Endothelial cell (in vitro differentiated cells): ENCODE measurements at places on chromosomes 7 and 10. TPM values are rescaled to one million over a fixed set of nuclear protein-coding genes. Genes with fewer than 3 reads are reported as not detected.
A peak's percentile ranks its signal among the peaks of the same experiment; 100 is the strongest.

The ZEB1 gene
- 76.6 TPM for total RNA-seq

- H3K4me1 ChIP-seq = no peaks in the 10 kb centered on the region
- H3K4me3 ChIP-seq = no peak overlapping the region
- H3K36me3 ChIP-seq = no peaks in the 10 kb centered on the region
Observed at GRCh38 chr10:2121929-2122328, 384.6 kb upstream of the ADARB2 start.

The STEAP2 gene
- total RNA-seq = 0.49 TPM

DNA sequence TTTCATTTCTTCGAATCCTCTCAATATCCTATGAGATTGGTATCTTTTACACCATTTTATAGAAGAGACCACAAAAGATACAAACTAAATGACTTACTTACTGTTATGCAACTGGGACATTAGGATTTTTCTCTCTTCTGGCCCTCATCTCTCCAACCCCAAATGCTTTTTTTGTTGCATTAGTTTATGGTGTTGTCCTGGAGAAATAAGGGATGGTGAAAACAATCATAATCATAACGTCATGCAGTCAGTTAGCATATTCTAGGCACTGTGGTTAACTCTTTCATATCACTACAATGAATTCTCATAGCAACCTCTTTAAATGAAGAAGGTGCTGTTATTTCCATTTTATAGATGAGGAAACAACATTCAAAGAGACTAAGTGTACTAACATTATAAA, 104.6 kb downstream of the PON1 start:
- H3K27me3 ChIP-seq = peaks cover 1% of the 10 kb centered on the region
- no peak overlapping the region for H3K27ac ChIP-seq
- no peaks in the 10 kb centered on the region for H3K4me1 ChIP-seq
- no peak overlapping the region for H3K4me3 ChIP-seq
- no peak for DNase-seq
- H3K36me3 ChIP-seq = no peaks in the 10 kb centered on the region

The FBXL13 gene
- total RNA-seq = 3.4 TPM

The NEURL1 gene
- total RNA-seq = 0.69 TPM

- H3K36me3 ChIP-seq = no peaks in the 10 kb centered on the region
- peaks cover 6% of the 10 kb centered on the region for H3K27me3 ChIP-seq
- H3K27ac ChIP-seq = no peak overlapping the region
- H3K4me3 ChIP-seq = no peak overlapping the region
Observed at GRCh38 chr7:1419688-1420087, 39.6 kb downstream of the MICALL2 start.

The ACHE gene
- total RNA-seq = 3.0 TPM

DNA sequence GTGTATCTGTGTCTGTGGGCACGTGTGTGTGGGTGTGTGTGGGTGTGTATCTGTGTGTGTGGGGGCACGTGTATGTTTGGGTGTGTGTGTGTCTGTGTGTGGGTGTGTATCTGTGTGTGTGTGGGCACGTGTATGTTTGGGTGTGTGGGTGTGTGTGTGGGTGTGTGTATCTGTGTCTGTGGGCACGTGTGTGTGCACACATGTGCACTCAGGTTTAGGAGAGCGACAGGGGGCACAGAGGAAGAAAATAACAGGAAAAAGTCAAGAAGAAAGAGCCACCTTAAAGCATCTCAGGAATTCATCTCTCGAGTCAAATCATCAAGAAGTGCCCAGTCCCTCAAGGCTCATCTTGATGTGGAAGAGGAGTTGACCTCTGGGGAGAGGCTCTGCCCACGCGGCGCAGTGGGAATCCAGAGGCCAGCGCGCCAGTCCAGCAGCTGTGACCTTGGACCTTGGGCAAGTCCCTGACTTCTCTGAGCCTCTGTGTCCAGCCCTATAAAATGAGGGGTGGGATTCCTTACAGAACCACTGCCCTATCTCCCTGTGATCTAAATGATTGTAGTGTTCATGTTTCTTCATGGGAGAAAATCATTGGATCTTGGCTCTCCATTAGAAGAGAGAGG, 147.8 kb downstream of the RGS10 start:
- peaks cover 51% of the 10 kb centered on the region for H3K27me3 ChIP-seq
- peak overlapping the region; percentile 67 for H3K4me3 ChIP-seq
- DNase-seq = no peak
- peaks cover 65% of the 10 kb centered on the region for H3K4me1 ChIP-seq
- H3K36me3 ChIP-seq = peaks cover 65% of the 10 kb centered on the region
- peak overlapping the region; percentile 77 for H3K27ac ChIP-seq

- peaks cover 4% of the 10 kb centered on the region for H3K27me3 ChIP-seq
- H3K4me1 ChIP-seq = peaks cover 25% of the 10 kb centered on the region
- peaks cover 6% of the 10 kb centered on the region for H3K36me3 ChIP-seq
- H3K27ac ChIP-seq = no peak overlapping the region
- DNase-seq = no peak
Observed at GRCh38 chr7:101865455-101865854, 48.0 kb downstream of the CUX1 start.

DNA sequence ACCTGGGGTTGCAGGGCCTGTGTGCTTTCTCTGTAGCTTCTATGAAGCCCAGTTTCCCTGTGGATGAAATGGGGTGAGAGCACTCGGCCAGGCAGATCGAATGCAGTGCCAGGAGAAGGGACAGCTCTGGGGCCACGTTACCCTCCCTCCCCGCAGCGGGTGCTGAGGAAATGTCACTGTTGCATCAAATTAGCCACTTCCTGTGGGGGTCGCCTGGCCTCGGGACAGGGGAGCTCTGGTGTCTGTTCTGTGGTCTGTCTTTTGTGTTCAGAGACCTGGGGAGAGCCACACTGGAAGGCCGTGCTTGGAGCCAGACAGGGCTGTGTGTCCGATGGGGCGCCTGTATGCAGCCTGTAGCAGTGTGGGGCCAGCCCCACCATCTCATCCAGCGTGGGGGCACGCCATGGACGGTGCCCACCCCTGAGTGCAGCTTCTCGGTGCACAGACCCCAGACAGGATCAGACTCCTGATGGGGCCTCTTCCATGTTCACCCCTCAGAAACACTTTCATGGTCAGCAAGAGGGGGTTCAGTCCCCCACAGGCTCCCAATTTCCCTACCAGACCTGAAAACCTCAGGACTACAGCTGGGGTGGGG, 13.6 kb downstream of the TTYH3 start:
- peaks cover 9% of the 10 kb centered on the region for H3K27me3 ChIP-seq
- peak overlapping the region; percentile 56 for H3K4me3 ChIP-seq
- DNase-seq = peak; percentile 49
- H3K4me1 ChIP-seq = peaks cover 9% of the 10 kb centered on the region

DNA sequence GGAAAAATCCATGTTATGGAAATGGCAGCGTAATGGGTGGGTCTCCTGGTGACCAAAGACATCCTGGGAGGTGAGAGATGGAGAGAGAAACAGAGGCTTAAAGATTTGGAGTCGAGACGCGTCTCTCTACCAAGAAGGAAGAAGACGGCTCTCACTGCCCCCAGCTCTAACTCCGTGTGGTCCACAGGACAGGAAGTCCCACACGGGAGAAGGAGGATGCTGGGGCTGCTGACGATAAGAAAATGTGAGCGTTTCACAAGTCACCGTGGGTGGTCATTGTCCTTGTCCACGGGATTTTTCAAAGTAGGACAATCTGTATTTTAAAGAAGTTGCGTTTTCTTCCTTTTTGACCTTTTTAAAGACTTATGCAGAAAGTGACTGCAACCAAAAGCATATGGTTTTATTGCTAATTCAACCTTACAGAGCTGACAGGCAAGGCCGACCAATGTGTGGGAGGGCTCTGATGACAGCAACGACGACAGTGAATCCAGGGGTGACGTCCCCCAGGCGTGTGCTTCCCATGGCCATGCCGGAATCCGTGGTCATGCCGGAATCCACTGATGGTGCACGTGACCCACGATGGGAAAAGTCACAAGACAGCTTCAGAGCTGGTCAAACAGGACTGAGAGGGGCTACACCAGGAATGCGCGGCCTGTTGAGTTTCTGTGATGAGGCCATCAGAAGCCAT, 341.2 kb downstream of the PTPRN2 start:
- peaks cover 3% of the 10 kb centered on the region for H3K36me3 ChIP-seq
- H3K27me3 ChIP-seq = peaks cover 8% of the 10 kb centered on the region
- H3K27ac ChIP-seq = no peak overlapping the region
- no peak for DNase-seq
- H3K4me1 ChIP-seq = no peaks in the 10 kb centered on the region
- peak overlapping the region; percentile 52 for H3K4me3 ChIP-seq

The ZNF398 gene
- 14.9 TPM for total RNA-seq

DNA sequence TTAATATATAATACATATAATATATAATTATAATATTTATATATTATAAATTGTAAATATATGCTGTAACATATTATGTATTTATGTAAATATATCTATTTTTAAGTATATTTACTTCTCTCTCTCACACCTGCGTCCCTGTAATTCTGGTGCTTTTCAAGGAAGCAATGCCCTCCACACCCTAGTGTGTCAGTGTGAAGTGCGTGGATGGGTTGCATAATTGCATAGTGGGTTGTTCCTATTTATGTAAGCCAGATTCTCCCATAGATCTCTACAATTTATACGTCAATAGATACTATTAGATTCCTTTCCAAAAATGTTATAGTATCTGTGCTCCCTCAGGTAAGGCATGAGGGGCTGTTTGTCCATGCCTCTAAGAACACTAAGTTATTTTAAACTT, 49.9 kb upstream of the CPN1 start:
- no peak for DNase-seq
- H3K4me1 ChIP-seq = peaks cover 10% of the 10 kb centered on the region
- no peak overlapping the region for H3K27ac ChIP-seq

DNA sequence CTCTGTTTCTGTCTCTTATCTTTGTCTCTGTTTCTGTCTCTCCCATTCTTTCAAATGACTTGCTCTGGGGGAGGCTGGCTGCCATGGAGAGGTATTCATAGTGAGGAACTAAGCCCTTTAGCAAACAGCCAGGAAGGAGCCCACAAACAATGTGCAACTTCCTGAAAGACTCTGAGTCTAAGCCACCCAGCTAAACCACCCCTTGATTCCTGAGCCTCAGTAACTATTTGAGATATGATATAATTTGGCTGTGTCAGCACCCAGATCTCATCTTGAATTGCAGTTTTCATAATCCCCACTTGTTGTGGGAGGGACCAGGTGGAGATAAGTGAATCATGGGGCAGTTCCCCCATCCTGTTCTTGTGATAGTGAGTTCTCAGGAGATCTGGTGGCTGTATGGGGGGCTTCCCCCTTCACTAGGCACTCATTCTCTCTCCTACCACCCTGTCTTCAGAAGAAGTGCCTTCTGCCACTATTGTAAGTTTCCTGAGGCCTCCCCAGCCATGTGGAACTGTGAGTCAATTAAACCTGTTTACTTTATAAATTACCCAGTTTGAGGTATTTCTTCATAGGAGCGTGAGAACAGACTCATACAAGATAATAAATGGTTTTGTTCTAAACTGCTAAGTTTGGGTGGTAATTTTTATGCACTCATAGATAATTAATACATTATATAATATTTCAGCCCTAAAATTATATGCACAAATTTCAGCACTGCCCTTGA, 121.2 kb upstream of the FOXP2 start:
- H3K27ac ChIP-seq = peak overlapping the region; percentile 33
- H3K4me1 ChIP-seq = peaks cover 9% of the 10 kb centered on the region
- H3K36me3 ChIP-seq = no peaks in the 10 kb centered on the region

DNA sequence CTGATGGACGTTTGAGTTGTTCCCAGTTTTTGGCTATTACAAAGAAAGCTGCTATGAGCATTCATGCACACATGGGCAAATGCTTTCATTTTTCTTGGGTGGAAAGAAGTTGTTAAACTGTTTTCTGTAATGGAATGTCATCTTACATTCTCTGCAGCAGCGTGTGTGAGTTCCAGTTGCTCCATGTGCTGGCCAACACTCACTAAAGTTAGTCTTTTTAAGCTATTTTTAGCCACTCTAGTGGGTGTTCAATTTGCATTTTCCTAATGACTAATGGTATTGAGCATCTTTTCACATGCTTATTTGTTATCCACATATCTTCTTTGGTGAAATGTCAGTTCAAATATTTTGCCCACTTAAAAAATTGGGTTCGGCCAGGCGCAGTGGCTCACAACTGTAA, 82.8 kb upstream of the COL13A1 start:
- no peaks in the 10 kb centered on the region for H3K36me3 ChIP-seq
- DNase-seq = no peak
- H3K27me3 ChIP-seq = peaks cover 3% of the 10 kb centered on the region
- H3K4me3 ChIP-seq = no peak overlapping the region
- H3K4me1 ChIP-seq = peaks cover 12% of the 10 kb centered on the region
